Activated naive CD4-positive, alpha-beta T cell (primary cell): ENCODE measurements at places on chromosomes 11 and 22.

- DNase-seq: no peak
These were observed 57.0 kb upstream of the CD5 start for GRCh38 chr11:61045271-61045670.

DNA sequence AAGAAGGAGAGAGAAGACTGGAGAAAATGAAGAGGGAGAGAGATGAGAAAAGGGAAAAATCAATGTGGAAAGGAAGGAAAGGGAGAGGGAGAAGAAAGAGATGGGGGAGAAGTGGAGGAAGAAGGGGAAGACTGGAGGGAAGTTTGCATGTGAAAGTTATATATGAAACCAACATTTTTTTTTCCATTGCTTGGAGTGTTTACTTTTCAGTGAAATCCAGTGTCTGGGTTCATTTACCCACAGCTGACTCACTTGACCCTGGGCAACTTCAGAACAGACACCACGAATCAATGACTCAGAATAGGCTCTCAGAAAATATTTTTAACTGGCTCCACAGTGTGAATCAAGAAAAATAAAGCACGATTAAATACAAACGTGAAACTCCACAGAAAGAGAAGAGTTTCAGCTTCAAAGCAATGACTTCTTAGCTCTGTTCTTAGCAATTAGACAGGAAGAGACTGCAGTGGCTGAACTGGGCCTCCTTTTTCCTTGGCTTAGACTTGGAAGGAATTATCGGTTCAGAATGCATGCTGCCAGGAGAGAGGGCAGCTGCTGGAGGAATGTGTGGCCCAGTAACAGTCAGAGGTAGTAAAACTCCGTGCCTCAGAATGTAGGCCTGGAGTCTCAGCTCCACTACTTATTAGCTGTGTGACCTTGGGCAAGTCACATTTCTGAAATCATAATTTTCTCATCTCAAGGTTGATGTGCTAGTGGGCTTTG is 237.5 kb downstream of the MIAT start:
- DNase-seq: no peak

DNA sequence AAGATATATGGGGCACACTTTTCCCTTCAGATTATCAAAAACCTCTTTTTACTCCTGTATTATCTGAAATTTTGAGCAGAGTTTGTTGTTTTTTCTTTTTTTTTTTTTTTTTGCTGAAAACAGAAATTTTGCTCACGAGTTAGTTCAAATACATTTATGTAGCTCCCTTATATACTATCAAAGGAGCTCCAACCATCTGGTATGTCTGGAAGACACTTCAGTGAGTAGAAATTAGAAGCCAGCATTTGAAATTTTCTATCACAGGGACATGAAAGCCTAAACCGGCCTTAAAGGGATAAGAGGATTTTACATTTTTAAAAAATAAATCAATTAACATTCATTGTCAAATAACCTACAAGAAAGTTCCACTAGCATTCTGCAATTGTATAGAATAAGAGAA is 73.3 kb downstream of the DDIAS start:
- no peak for DNase-seq

DNA sequence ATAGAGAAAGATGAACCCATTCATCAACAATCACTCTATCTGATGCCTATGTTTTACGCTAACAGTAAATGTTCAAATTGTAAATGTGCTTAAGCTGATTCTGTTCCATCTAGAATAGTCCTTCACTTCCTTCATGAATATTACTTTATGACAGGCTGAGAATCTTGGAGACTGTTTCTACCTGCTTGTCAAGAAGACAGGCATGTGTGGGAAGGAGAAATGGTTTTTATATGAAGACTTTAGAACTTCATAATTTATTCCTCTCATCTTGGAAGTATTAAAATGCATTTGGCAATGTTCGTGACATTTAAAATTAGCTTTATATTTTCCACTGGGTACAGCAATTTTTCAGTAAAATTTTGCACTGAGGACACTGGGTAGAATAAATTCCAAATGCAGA is 41.0 kb downstream of the ELMOD1 start:
- DNase-seq: no peak

- DNase-seq: no peak
These were observed 123.8 kb downstream of the DDX10 start for GRCh38 chr11:108788565-108789199.

DNA sequence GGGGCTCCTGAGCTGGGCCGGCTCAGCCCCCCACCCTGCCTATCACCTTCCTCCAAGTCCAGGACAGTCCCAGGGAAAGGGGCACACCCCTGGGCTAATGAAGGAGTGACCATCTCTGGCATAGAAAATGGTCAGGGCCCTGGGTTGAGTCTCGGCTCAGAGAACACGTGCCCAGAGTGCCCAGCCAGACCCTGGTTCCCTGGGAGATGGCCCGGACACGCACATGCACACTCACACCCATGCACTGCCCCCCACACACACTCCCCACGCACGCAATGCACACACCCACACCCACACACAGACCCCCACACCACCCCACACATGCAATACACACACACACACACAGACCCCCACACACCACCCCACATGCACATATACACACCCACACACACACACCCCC is 28.7 kb downstream of the KCNC1 start:
- DNase-seq: no peak

- DNase-seq: no peak
These were observed 56.2 kb downstream of the DENND5A start for GRCh38 chr11:9208726-9209501.

- no peak for DNase-seq
These were observed 546.5 kb upstream of the ANO5 start for GRCh38 chr11:21646351-21646750.

- no peak for DNase-seq
These were observed 1213.8 kb downstream of the TBC1D22A start for GRCh38 chr22:47976219-47976618.

GRCh38 chr11:14141676-14142075 is 179.2 kb downstream of the SPON1 start:
- no peak for DNase-seq

DNA sequence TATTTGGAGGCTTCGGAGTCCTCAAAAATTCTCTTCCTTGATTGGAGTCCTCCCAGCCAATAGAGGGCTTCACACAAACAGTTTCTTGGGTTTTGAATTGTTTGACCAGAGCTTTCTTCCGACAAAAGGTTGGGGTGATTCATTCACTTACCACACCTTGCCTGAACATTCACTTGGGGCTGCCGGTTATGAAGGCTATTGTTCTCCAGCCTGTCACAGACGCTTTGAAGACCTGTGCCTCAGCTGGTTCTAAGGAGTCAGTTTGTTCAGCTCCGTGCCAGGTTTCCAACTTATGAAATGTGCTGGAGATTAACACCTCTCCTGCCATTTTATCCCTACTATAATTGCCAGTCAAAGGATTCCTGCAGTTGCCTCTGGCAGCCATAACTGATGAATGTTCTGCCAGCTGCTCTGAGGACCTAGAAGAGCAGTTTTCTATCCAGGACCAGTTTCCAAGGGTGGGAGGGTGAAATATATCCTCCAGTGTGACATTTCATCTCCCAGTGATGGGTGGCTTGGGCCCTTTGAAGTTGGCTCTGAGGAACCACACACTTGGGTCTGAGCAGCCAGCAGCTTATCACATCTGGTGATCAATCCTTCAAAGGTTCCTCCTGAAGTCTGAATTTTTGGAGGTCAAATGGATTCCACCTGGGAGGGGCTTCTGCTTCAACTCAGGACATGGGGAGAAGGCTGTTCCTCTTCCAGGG is 31.4 kb downstream of the LIMK2 start:
- DNase-seq: no peak
